ENCODE measurements at places on chromosomes 3 and 15. TPM values are rescaled to one million over a fixed set of nuclear protein-coding genes. Genes with fewer than 3 reads are reported as not detected.

The DLL4 gene
- total RNA-seq: not detected

The APOD gene
- total RNA-seq: not detected

The C3orf85 gene
- not detected for total RNA-seq

The CRYGS gene
- 0.42 TPM for total RNA-seq

The LRRN1 gene
- not detected for total RNA-seq

The SLC24A5 gene
- not detected for total RNA-seq

The C3orf70 gene
- 0.13 TPM for total RNA-seq

The GATM gene
- 0.33 TPM for total RNA-seq

The RASA2 gene
- total RNA-seq: 13.3 TPM

The ITIH4 gene
- 0.77 TPM for total RNA-seq

The NXPE3 gene
- total RNA-seq: 40.5 TPM

The ACAN gene
- total RNA-seq: not detected

The PLS1 gene
- 1.4 TPM for total RNA-seq

The ERICH6 gene
- not detected for total RNA-seq

The MST1R gene
- 1.2 TPM for total RNA-seq

The ADAMTSL3 gene
- not detected for total RNA-seq

The DZIP1L gene
- 9.9 TPM for total RNA-seq

The CCDC12 gene
- 26.4 TPM for total RNA-seq

DNA sequence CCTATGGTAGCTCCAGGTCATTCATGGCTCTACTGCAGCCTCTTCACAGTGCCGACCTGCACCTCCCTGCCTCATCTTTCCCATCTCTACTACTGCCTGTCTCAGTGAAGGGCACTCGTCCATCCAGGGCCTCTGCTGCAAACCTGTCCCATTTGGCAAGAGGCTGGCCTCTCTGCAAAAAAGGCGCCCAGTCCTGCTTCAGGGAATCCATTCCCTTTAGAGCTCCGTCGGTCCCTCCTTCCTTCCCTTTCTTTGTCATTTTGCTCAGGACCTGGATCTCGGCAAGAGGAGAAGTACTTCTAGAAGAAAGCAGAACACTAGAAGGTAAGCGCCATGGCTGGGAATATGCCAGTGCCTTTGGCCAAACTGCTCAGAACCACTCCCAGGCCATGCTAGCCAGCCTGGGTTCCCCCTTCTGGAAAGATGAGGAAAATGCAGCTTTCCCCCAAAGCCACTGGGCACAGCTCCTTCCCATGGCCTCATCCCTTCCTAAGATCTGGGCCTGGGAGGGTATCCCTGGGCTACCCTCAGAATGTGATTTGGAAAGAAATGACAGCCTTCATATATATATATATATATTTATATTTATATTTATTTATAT lies 6.4 kb upstream of the ISL2 start:
- DNase-seq: peak; percentile 62

GRCh38 chr15:69888406-69888805 lies 209.3 kb downstream of the TLE3 start:
- no peak for DNase-seq

DNA sequence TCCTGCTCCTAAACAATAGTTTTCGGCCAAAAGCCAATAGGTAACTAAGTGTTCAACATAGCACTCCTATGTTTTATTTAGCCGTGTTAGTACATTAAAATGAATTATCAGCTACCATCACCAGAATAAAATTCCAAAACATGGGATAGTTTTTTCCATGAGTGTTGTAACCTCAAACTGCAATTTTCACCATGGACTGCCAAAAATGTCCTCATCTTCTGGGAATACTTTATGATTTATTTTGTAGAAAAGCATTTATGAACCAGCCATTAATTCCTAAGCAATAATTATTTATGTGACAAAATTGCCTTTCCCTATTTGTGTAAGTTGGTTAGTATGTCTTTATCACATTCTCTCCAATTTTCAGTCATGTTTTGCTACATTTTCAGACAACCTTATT lies 438.1 kb downstream of the NAALADL2 start:
- DNase-seq: no peak

- DNase-seq: no peak
Measured at GRCh38 chr3:168618827-168619470, 523.2 kb upstream of the GOLIM4 start.

GRCh38 chr3:99666201-99666600 lies 27.8 kb downstream of the COL8A1 start:
- no peak for DNase-seq

- no peak for DNase-seq
Measured at GRCh38 chr15:70269991-70270751, 172.5 kb upstream of the TLE3 start.

DNA sequence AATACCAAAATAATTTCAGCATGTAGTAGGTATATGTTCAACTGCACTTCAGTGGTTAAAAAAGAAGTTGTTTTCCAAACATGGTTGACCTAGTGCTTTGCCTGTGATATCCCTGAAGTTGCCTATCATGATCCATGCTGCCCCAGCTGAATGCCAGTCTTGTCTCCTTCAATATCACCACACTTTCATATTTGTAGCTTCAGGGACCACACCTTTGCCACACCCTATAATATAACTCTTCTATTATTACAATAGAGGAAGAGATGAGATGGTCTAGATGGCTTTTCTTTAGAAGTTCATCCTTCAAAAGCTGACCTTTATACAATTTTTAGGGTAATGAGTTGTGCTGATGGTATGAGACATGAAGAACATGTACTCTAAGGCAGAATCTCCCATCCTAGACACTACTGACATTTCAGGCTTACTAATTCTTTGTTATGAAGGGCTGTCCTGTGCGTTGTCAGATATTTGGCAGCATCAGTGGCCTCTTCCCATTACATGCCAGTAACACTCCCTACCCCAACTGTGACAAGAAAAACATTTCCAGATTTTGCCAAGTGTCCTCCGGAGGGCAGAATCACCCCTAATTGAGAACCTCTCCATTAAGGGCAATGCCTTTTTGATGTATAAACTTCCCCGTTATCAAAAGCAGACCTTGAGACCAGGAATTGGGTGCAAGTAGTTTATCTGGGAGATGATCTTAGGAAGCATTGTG lies 76.2 kb upstream of the PLCL2 start:
- DNase-seq: no peak

GRCh38 chr15:68085052-68085451 lies 30.9 kb downstream of the PIAS1 start:
- no peak for DNase-seq

- no peak for DNase-seq
Measured at GRCh38 chr3:155556531-155556930, 188.3 kb downstream of the PLCH1 start.

GRCh38 chr3:13041113-13041776 lies 32.0 kb downstream of the IQSEC1 start:
- no peak for DNase-seq

GRCh38 chr15:98935736-98936135 lies 71.9 kb downstream of the PGPEP1L start:
- DNase-seq: no peak

DNA sequence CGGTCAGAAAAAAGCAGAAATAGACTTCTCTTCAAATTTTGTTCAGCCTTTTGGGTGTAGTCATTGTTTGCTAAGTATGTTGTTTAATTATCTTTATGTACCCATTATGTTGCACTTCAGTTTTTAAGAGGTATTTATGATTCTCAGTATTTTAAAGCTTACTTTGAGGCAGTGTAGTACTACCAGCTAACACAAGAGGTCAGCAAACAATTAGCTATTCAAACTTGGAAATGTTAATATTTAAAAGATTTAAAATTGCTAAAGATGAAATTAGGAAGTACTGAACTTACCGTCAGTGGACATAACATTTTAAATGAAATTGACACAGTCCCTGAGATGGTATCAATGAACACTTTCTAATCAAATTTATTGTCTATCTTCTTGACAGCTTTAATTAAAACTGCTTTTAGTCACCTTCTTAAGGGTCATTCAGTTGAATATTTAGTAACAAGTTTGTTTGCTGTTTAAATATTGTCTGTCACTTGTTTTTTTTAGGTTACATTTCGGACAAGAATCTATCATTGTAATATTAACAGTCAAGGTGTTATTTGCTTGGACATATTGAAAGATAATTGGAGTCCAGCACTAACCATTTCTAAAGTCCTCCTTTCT lies 28.1 kb downstream of the NKIRAS1 start:
- DNase-seq: peak; percentile 35

- no peak for DNase-seq
Measured at GRCh38 chr3:79926522-79926921, 158.7 kb upstream of the ROBO1 start.

GRCh38 chr3:132164469-132165092 lies 129.8 kb upstream of the CPNE4 start:
- no peak for DNase-seq

DNA sequence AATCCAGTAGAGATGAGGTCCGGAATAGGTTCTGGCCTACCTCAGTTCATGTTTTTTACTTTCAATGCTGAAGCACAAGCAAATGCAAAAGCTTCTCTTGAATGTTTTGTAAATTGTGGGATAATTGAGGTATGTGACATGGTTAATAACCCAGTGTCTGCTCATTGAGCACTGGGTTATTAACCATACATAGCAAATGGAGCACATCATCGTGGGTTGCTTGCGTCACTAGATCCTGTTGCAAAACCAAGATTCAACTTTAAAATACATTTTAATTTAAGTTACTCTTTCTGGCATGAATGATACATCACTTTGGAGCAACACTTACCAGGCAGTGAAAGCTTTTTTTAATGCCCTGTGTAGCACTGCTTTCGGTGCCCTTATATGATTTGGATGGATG lies 165.6 kb downstream of the IGF1R start:
- DNase-seq: no peak

DNA sequence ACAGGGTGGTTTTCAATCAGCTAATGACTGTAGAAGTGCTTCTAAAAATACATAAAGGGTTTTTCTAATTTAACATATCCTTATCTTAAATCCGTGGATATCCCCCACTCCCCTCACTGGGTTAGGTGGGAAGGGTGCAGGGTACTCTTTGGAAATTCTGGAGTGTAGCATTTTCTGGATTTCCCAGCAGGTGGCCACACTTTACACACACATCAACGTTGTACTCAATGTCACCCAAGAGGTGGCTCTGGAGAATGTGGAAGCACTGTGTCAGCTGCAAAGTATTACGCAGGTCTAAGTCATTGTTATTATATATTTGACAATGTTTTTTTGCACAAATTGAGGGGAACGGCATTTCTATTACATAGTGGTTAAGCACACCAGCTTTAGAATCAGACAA lies 168.8 kb downstream of the CHDH start:
- DNase-seq: no peak

GRCh38 chr3:187802203-187802927 lies 57.1 kb upstream of the BCL6 start:
- DNase-seq: no peak

DNA sequence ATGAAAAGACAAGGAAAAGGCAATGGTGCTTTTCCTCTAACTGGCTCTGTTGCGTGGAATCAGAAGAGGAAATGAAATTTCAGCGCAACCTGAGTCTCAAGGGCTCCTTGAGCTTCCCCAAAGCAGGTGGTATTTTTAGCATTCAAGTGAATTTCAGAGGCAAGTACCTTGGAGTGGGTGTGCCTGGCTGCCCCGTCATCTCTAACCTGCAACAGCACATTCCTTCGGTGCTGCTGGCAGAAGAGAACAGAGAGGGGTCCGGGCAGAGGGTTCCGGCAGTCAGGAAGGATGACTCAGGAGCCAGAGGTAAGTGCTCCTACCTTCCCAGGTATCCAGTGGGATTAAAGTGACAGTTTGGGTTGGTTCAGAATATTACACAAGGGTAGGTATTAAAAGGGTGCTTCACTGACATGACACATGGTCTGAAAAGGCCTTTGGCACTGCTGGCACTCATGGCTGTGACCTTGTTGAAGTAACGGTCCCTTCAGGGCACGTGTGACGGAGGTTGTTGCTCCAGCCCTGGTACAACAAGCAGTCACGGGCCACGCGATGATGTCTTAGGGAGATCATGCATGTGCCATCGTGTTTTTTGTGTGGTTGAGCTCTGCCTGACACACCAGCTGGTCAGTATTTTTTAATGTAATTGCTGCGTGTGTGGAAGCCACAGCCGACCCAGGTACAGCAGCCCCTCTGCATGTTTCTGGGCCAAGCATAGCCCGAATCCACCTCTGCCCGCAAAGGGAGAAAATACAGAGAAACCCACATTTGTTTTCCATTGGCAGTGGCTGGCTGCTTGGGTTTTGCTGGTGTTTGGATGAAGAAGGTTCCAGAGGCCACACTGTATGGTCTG lies 75.7 kb downstream of the LRRK1 start:
- no peak for DNase-seq

GRCh38 chr15:29131840-29132420 lies 137.7 kb downstream of the NSMCE3 start:
- no peak for DNase-seq

- no peak for DNase-seq
Measured at GRCh38 chr15:73442968-73443367, at the start of gene REC114. TSS of gene REC114 (plus strand) at chr15:73443164. CDS start at chr15:73443186, 22 bp downstream.

- no peak for DNase-seq
Measured at GRCh38 chr3:4806535-4807108, 172.6 kb upstream of the BHLHE40 start.

- no peak for DNase-seq
Measured at GRCh38 chr3:45183872-45184262, 37.7 kb upstream of the CDCP1 start.

- no peak for DNase-seq
Measured at GRCh38 chr15:75823860-75824613, 19.2 kb upstream of the UBE2Q2 start.

- no peak for DNase-seq
Measured at GRCh38 chr15:83732196-83732595, 78.3 kb downstream of the ADAMTSL3 start.

DNA sequence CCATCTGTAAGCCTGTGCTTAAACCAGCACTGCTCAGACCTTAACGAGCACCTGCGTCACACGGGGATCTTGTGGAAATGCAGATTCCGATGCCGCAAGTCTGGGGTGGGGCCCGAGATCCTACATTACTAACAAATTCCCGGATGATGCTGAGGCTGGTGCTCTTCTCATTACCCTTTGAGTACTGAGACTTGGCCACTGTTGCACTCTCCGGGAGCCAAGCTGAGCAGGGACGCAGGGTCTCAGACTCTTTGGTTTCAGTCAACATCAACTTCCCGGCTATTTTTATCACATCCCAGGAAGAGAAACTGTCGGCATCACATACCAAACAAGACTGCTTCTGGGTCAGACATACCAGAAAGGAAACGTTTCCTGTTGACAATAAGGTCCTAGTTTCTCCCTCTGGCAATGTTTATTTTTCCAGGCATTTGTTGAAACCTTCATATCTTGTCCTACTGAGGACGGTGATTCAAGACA lies 276.6 kb downstream of the SHQ1 start:
- DNase-seq: no peak

GRCh38 chr15:91894606-91895005 lies 41.1 kb downstream of the SLCO3A1 start:
- DNase-seq: no peak
